ENCODE measurements at places on chromosomes 2 and 18. TPM values are rescaled to one million over a fixed set of nuclear protein-coding genes. Genes with fewer than 3 reads are reported as not detected.

- DNase-seq, result no peak
Measured at GRCh38 chr18:68176901-68177300, 538.0 kb downstream of the TMX3 start.

- DNase-seq, result peak; percentile 79
Measured at GRCh38 chr2:36438449-36438977, 82.9 kb downstream of the CRIM1 start.

- DNase-seq, result no peak
Measured at GRCh38 chr2:207479198-207479785, 50.5 kb upstream of the CREB1 start.

DNA sequence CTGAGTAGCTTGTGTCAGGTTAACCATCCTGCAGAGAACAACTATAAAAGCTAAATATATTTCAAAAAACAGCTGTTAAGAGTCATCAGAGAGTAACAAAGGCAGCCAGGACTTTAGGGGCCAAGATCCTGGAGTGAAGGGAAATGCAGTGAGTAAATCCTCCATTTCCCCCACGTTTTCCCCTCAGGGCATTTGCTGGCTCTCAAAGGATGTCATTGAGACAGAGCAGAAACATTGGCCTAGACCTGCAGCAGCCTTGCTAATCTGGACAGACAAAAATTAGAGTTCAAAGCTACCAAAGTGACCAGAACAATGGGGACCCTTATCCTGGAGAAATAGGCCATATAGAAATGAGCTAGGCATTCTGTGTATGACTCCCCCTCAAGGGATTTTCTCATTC, 21.1 kb upstream of the KLHL29 start:
- DNase-seq, result no peak

DNA sequence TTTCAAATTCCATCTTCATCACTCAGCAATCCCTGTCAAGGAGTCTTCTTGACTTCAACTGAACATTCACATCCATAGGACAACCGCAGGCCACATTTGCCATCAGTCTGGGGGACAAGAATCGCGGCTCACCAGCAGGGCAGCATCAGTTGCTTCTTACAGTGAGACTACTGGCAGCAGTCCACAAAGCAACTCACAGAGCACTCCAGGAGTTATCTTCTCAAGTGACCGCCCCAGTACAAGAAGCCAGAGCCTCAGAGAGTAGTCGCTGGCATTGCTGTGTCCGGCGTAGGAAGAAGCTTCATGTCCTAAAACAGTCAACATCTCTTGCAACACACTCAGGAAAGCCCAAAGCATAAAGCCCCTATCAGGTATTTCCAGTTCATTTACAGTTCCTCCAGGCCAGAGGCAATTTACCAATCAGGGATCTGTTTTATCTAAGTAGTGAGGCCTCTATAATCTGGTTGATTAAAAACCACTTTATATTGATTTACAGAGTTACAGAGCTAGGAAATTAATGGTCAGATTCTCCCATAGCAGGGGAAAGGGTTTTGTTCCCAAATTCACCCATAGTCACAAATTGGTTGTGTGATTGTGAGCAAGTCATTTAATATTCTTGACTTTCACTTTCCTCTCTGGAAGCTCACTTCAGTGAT, 177.3 kb downstream of the NBAS start:
- DNase-seq, result no peak

DNA sequence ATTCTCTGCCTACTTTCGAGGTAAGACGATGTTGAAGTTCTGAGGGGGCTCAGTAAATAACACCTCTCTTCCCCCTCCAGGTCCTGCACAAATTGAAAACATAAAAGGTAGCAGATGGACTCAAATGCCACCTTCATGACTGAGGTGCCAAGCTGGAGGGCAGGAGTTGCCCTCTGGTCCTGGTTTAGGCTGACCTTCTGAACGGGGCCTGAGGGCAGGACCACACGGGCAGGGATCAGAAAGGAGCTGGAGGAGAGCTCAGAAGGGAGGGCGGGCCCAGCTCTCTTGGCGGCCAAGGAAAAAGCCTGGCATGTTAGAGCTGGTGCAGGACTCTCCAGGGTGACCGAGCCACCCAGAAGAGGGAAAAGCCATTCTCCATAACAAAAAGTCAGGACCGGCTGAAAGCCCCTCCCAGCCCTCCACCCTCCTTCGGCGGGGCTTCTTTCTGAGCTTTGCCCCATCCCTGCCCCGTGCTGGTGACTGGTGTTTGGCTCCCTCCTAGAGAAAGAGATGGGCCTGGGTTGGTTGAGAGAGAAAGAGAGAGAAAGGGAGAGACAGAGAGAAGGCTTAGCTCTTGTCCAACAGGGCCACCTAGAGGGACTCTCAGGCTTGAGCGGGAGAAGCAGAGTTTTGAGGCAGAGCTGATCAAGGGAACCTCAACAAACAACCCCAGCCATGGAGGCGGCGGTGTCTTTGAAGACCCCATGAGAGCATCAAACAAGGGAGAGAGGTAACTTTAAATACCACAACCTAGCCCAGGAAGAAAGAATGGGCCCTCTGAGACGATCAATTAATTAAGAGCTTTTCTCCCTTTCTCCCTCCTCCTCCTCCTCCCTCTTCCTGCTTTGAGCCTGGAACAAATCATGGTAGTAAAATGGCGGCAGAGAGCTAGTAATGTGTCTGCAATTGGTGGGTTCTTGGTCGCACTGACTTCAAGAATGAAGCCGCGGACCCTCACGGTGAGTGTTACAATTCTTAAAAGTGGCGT, 50.8 kb downstream of the WIPF1 start:
- DNase-seq, result peak; percentile 44

DNA sequence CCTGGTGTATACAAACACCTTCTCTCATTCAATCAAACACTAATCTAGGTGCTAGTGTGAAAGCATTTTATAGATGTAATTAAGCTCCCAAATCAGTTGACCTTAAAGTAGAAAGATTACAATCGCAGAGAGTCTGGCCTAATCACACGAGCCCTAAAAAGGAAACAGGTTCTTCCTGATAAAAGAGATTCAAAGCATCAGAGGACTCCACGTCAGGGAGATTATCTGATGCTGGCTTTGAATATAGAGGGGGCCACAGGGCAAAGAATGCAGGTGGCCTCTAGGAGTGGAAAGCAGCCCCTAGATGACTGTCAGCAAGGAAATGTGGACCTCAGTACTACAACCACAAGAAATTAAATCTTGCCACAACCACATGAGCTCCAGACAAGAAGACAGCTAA, 28.2 kb upstream of the ZC3H15 start:
- DNase-seq, result no peak

DNA sequence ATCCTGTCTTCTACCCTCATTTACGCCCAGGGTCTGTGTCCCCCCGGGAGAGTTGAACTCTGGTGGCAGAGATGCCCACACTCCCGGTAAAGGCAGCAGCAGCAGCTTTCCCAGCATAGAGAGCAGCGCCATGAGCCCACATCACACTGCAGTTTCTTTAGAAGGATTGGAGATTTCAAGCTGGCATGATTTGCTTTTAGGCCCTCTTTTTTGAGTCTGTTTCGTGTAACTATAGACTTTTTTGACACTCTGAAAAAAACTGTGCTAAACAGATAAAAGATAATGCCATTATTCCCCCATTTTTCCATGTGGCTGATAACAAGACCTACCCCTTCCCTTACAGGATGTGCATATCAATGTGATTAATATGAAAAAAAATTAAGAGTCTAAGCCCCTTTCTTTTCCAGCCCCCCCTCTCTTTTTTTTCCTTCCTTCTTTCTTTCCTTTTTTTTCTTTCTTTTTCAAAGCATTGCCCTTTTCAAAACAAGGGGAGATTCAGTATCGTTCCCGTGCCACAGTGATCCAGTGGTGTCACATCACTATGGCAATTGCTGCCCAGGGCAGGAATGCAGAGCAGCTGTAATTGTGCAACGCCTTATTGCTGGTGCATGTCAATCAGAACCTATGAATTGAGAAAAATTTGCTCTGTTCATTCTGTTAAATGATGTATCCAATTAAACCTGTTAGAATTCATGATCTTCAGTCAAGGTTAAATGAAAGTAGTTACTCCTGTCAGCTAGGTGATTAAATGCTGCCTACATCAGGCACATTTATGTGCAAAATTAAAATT, 104.5 kb downstream of the CDCA7 start:
- DNase-seq, result peak; percentile 21

GRCh38 chr2:5725794-5726463, 33.7 kb downstream of the SOX11 start:
- peak; percentile 53 for DNase-seq

- DNase-seq, result peak; percentile 91
Measured at GRCh38 chr2:11822746-11823451, 76.5 kb downstream of the LPIN1 start.

DNA sequence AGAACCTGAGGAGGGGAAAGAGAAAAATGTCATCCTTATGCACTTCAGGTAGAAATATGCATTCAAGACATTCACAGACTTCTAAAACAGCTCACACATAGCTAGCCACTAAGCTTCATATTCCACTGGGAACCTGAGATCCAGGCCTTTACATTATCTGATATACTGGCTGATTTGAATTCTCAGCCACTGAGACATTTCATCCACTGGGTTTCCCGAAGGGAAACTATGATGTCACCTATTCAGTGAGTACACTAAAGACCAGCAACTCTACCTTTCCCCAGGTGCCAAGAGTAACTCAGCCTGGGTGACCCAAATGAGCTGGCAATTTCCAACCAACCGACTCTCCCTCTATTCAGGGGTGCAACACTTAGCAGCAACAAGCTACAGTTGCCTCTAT, 21.7 kb upstream of the SP100 start:
- no peak for DNase-seq

- DNase-seq, result peak; percentile 95
Measured at GRCh38 chr2:127083819-127084503, 23.0 kb downstream of the BIN1 start.

DNA sequence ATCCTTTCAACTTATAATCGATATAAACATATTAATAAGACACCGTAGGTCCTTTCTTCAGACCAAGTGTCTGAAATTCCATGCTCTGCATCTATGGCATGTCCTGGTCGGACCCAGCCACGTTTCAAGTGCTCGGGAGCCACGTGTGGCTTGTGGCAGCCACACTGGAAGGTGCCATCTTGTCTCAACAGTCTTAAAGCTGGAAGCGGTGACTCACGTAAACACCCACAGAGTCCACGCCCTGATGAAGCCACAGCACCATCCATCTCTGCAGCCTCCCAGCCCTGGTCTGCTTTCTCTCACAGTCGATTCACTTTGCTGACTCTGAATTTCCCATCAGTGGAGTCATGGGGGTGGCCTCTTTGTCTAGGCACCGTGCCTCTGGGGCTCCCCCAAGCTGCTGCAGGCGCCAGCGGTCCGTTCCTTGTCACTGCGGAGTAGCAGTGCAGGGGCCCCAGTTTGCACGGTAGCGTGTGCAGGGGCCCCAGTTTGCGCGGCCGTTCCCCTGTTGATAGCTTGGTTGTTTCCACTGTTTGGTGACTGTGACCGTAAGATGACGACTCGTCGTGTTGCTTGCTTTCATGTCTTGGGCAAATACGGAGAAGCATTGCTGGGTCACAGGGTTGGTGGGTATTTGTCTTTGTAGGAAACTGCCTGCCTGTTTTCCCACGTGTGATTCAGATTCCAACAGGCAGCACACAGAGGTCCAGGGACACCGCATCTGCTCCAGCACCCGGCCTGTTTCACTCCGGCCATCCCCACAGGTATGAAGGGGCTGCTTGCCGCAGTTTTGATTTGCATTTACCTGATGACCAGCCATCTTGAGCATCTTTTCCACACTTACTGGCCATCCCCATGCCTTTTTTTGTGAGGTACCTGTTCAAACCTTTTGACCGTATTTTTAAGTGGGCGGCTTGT, 240.3 kb downstream of the HDAC4 start:
- DNase-seq, result no peak

GRCh38 chr2:157236404-157236803, 21.1 kb upstream of the GALNT5 start:
- DNase-seq, result no peak

DNA sequence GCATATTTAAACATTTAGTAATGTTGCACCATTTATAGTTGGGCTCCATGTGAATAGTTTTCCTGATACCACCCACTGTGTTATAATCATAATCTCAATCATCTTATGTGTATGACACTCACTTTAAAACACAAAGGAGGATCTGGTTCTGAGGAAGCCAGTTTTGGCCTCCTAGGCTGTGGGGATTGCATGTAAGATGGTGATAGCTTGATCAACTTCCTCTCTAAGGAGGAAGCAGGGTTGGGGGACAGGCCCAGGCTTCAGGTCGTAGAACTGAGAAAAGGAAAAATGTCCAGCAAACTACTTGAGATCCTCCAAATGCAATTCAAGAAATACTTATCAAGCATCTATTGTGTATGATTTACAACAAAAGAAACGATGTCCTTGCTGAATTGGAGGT, 4.9 kb upstream of the PPM1B start:
- DNase-seq, result no peak

- no peak for DNase-seq
Measured at GRCh38 chr2:212732860-212733259, 194.3 kb upstream of the ERBB4 start.

GRCh38 chr2:157024129-157024528, 233.4 kb upstream of the GALNT5 start:
- no peak for DNase-seq

GRCh38 chr18:57544936-57545660, 41.4 kb downstream of the FECH start:
- DNase-seq, result no peak

DNA sequence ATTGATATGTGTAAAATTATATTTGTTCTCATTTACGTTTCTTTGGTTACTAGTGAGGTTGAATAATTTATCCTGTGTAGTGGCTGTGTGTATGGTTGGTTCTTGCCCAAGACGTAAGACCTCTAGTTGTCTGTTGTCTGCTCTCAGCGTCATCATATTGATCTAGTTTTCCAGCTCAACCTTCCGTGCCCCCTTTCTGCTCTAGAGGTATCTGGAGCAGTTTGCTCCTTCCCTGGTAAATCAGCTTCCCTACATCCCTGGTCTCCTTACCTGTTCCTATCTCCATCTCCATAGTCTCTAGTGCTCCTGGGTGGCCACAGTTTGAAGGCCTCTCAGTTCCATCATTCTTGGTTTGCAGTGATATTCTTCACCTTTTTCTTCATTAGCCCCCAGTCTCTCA, 1.2 kb downstream of the SMYD5 start:
- DNase-seq, result no peak

Gene LHCGR
- 2.6 TPM for total RNA-seq

Gene FSHR
- not detected for total RNA-seq

Gene MAP3K19
- total RNA-seq, result 5.3 TPM

Gene GALNT13
- 9.4 TPM for total RNA-seq

Gene ERFE
- total RNA-seq, result 4.3 TPM

Gene PID1
- total RNA-seq, result 29.1 TPM

Gene ANKZF1
- 27.9 TPM for total RNA-seq

Gene CYP27C1
- total RNA-seq, result 0.72 TPM

Gene CNTNAP5
- 2.6 TPM for total RNA-seq

Gene CREG2
- 3.6 TPM for total RNA-seq

Gene MYL1
- total RNA-seq, result not detected

All from umbilical cord (tissue), 2 donors.